ENCODE measurements at places on chromosomes 4 and X.

- no peak for DNase-seq
These were observed 867.4 kb upstream of the PCDH10 start for GRCh38 chr4:132281733-132282132.

DNA sequence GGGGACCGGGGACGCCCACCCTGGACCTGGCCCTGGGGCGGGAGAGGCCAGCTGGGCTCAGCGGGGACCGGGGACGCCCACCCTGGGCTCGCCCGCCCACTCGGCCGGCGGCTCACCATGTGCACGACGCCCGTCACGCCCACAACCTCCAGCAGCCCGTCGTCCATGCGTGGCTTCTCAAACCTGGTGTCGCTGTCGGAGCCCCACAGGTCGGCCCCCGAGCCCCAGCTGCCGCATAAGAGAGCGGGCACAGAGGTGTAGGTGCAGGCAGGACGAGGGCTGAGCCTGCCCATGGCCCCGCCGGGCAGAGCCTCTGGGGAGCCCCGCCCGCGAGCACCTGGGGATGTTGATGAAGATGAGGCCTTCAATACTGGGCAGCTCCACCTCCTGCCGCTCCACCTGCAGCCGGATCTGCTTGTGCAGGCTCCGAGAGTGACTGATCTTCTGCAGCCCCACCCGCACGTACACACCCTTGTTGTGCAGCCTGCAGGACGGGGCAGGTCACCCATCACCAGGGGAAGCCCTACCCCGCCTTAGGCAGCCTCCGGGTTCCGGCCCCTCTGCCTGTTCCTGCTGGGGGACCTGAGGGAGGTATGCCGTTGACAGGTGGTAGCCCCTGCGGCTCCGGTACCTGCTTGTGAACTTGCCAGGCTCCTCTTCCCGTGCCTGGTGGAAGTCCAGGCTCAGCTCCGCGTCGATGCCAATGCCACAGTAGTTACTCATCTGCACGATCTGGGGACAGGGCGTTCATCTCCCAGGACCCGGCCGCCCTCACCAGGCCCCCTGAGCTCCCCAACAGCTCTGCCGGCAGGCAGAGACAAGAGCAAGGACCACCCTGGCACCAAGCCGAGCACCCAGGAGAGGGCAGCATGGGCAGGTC lies 11.8 kb downstream of the DGKQ start:
- no peak for DNase-seq

- no peak for DNase-seq
These were observed 49.6 kb downstream of the LNX1 start for GRCh38 chr4:53541577-53542206.

DNA sequence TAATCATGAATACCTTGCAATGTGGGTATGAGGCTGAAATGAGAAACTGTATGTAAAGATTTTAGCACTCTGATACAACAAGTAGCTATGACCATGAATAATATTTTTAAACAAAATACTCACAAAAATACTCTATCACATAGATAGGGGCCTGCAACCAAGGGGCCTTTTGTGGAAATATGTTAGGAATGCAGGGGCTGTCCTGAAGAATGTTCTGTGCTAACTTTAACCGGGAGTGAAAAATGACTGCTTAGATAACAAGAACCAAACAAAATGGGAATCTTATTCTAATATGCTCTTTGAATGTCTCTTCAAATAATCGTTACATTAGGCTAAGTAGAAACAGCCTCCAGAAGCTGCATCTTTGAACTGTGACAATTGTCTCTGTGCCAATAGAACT lies 37.9 kb upstream of the GYPA start:
- DNase-seq: no peak

DNA sequence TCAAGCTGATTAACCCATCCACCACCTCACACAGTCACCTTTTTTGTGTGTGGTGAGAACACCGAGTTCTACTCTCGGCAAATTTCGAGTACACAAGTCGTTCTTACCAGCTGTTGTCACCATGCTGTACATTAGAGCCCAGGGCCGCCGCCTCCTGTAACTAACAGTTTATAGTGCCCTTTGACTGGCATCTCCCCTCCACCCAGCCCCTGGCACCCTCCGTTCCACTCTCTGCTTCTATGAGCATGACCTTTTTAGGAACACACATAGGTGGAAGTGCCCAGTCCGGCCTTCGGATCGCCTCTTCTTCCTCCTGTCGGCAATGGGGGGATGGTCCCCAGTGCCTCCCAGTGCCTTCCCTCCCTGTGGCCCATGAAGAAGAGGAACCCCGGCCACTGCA lies 141.4 kb downstream of the STK32B start:
- no peak for DNase-seq

DNA sequence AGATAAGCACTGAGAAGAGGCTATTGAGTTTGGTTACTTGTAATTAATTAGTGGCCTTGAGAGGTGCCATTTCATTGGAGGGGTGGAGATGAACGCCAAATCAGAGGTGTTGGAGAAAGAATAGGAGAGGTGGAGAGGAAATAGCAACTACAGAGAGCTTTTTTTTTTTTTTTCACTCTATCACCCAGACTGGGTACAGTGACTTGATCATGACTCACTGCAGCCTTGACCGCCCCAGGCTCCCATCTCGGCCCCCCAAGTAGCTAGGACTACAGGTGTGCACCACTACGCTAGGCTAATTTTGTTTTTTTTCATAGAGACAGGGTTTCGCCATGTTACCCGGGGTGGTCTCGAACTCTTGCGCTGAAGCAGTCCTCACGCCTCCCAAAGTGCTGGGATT lies 5.2 kb downstream of the NHS start:
- DNase-seq: no peak

DNA sequence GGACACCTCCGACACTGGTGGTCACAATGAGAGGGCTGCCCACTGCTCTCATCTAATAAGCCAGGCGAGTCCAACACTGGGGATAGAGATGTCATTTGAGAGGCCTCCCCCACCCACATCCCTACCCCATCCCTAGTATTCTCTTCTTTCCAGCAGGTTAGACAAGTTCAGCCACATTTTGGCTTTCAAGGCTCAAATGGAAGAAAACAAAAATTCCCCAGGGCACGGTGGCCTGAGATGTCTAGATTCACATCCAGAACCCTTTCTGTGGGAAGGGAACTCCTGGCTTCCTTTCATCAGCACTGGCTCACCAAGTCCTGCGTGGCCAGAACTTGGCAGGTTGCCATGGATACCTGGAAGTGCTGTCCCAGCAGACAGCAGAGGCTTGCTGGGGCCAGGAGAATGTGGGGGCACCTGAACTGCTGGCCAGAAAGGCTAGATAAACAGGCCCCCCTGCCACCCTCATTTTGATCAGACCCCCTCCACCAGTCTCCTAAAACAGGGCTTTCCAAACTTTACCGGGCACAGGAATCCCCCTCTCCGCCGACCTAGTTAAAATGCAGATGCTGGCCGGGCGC lies 1.3 kb upstream of the NYX start:
- no peak for DNase-seq

DNA sequence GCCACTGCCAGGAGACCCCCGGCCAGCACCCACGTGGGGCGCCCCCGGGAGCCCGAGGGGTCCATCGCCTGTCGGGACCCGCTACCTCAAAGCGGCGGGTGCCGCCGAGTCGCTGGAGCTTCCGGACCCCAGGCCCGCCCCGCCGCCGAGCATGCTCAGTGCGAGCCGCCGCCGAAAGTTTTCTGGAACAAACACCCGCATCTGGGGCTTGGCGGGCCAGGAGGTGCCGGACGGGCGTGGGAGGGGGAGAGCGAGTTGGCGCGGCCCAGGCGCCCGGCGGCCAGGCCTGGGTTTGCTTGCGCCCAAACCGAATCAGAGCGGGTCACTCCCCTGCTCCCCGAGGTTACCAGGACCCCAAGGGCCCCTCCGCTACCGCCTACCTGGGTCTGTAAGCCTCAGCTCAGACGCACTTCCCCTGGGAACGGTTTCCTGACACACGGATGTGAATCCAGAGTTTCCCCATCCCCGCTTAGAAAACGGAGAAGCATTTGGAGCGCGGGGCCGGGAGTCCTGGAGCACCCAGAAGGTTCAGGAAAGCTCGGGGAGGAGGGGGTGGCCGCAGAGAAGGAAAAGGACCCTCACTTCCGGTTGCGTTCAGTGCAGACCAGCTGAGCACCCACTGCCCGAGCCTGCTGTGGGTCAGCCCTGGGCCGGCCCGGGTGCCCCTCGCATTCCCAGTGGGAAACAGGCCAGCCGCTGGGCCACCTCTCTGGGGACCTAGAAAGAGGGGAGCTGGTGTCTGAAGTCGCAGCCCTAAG lies at the start of gene EVC2:
Gene EVC2, minus strand, starts transcription at position 111 of the 758 bp plus-strand sequence. Its CDS starts 46 bp downstream, at position 65.
- no peak for DNase-seq

DNA sequence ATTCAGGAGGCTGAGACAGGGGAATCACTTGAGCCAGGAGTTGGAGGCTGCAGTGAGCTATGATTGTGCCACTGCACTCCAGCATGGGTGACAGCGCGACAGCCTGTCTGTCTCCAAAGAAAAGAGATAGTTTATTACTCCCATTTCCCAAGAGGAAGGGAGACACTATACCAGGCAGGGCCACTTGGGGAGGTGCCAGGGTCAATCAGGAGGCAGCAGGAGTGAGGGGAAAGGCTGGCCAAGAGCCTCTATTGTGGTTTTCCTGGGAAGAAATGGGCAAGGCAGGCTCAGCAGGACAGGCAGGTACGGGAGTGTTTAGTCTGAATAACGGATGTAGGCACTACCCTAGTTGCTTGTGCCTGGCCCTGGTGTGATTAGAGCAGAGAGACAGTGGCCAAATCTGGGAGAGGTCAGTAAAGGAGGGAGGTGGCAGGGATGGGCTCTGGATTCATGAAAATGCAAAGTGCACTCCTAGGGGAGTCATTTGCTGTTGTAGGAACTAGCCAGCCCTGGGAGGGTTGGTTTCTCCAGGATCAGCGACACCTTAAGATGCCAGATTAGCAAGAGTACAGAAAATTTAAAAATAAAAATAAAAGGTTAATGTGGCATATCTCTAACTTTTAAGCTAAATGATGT lies 20.2 kb upstream of the CDKN2AIP start:
- DNase-seq: no peak

DNA sequence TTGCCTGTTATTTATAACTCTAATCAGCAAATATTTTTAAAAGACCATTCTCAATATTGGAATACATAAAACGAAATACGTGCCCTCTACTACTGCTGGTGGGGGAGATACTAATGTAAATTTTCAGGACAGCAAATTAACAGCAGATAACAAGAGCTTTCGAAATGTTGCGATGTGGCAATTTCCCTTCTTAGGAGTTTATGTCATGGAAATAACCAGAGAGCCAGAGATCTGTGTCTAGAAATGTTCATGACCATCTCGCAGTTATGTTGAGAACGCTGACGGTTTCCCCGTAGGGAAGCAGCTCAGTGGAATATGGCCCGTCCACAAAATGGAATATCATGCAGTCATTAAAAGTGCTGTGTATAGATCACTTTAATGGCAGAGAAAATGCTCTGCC lies 238.4 kb upstream of the PSAPL1 start:
- DNase-seq: no peak

- no peak for DNase-seq
These were observed 44.1 kb upstream of the UPRT start for GRCh38 chrX:75229774-75230173.

DNA sequence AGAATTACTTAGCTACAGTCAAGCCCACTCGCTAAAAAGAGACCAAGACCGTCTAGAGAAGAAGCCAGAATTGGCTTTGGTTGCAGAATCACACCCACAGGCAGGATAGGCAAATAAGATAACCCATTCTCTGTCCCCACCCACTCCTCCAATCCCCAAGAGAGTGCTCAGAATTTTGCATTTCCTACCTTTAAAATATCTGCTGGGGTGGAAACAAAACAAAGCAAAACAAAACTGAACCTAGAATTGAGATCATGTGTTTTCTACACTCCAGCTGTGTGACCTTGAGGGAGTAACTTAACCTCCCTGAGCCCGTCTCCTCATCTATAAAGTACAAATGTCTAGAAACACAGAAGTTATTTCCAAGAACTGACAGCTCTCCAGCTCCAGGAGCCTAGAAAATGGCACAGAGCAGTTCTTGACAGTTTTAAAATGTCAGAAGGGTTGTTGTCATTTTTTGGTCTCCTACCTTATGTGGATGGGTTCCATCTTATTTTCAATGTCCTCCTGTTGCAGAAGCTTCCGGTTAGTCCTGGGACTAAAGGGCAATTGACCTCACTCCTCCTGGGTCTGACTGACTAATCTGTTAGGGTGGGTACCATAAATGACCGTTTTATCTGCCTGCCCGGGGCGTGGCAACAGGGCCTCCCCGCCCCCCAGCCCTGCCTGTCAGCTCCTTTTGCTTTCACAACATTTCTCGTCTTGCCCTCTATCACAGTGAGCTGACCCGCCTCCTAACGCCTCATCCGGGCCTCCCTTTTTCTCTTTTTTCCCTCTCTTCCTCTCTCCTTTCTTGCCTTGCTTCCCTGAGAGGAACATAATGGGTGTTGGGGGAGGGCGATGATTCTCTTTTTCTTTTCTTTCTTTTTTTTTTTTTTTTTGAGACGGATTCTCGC lies 114.0 kb downstream of the RBM47 start:
- DNase-seq: no peak

DNA sequence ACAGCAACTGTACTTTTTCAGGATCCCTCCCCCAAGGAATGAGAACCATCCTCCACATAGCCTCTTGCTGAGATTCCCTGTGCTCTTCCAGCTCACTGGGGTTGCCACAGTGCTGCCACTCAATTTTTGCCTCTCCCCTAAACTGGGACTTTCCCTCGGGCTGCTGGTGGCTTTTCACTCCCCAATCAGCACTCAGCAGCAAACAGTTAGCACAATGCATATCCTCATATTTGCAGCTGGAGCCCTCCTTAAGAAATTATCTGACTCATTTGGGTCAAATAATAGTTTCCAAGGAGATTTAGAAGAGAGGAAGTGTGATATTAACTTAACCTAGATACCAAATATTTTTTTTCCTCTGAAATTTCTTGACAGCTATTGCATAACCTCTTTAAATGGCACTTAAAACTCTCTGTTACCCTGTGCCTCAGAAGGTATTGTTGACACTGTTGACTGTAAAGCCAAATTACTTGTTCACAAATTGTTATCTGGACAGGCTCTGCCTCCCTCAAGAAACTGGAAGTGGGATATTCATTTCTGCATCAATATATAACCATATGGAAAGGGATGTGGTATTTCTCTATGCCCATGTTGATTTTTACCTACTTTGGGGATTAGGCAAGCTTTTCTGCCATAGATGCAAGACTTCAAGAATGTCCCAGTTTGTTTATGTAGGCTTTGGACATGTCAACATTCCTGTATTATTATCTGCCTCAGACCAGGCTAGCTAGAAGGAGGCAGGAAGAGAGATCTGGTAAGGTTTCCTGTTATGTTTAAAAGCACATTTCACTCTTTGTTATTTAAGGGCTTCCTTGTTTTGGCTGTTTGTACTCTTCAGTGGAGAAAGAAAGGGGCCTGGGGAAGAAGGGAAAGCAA lies 58.0 kb downstream of the SEPTIN11 start:
- DNase-seq: no peak

DNA sequence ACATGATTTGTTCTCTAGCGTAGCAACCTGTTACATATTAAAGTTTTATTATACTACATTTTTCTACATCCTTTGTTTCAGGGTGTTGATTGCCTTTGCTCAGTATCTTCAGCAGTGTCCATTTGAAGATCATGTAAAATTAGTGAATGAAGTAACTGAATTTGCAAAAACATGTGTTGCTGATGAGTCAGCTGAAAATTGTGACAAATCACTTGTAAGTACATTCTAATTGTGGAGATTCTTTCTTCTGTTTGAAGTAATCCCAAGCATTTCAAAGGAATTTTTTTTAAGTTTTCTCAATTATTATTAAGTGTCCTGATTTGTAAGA lies 2.4 kb downstream of the ALB start:
- DNase-seq: no peak

GRCh38 chrX:68840256-68840655 lies 11.4 kb downstream of the EFNB1 start:
- no peak for DNase-seq
